ENCODE measurements at places on chromosomes 5 and 9.
A peak's percentile ranks its signal among the peaks of the same experiment; 100 is the strongest.

GRCh38 chr5:93395971-93396379 is 185.0 kb downstream of the NR2F1-AS1 start:
- no peak for DNase-seq

DNA sequence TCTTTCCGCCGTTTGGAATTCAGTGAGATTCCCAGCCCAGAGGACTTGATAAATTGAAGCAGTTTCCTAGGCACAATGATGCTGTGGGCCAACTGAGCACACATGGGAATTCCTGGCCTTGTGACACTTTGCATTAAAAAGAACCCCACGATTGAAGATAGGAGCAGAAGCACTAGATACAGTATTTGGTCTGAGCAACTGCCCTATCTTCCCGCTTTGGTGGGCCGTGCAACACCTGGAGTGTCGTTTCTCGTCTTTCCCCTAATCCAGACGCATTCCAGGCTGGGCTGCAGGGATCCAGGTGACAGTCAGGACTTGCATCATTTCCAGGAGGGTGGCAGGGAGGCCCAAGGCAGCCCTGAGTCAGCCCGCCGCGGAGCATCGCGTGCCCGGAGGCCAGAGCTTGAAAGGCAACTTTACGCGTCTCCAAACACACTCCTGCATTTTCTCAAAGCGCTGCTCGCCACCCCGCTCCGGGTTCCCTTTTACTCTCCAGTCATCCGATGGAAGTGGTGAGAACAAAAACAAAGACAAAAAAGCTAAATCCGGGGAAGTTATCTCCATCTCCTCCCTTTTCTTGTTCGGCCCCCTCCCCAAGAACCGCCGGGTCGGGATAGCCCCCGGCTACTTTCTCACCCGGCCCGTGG is 753 bp upstream of the STC2 start:
- DNase-seq = no peak

- DNase-seq = no peak
Measured at GRCh38 chr9:87729246-87729645, 3.3 kb downstream of the CTSL start.

- DNase-seq = no peak
Measured at GRCh38 chr9:124217836-124218437, 39.8 kb upstream of the NEK6 start.

DNA sequence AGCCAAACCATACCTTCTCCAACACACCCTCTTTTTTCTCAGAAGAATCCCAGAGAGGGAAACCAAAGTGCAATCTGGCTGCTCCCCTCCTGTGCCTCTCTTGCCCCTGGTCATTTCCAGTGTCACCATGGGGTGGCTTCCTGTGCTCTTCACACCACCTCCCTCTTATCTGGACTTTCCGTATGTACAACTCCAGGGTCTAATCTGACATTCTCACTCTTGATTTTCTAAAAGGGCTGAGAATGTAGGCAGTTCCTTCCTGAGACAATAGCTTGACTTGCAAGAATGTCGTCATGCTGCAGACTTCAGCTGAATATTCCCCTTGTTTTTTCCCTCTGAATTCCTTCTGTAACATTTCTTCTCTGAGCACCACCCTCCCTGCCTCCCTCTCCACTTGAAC is 110.2 kb downstream of the FBXL7 start:
- DNase-seq = no peak

DNA sequence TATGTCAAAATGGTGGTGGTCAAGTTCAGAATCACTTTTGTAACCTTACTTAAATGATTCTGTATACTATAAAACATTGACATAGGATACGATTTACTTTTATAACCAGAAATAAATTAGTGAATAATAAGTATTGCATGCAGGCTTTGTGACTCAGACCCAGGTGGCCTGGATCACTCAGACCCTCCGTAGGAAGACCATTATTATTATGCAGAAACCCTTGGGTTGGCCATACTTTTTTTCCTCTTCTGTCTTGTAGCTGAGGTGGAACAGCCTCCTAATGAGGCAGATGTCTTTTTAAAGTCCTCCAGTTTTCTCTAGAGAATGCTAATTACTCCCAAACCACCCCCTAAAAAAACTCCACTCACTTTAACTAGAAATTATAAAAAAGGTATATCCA is 121.9 kb downstream of the LPAR1 start:
- DNase-seq = no peak

DNA sequence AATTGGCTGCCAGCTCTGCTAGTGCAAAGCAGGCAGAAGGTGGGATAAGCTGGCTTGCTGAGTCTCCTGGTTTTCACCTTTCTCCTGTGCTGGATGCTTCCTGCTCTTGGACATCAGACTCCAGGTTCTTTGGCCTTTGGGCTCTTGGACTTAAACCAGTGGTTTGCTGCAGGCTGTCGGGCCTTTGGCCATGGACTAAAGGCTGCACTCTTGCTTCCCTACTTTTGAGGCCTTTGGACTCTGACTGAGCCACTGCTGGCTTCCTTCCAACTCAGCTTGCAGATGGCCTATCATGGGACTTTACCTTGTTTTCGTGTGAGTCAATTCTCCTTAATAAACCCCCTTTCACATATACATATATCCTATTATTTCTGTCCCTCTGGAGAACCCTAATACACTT is 1293.9 kb upstream of the CDH6 start:
- DNase-seq = no peak

GRCh38 chr5:181261320-181262049 is 542 bp upstream of the TRIM52 start:
- no peak for DNase-seq

GRCh38 chr9:99231711-99232110 is 9.6 kb downstream of the SEC61B start:
- peak; percentile 1 for DNase-seq

DNA sequence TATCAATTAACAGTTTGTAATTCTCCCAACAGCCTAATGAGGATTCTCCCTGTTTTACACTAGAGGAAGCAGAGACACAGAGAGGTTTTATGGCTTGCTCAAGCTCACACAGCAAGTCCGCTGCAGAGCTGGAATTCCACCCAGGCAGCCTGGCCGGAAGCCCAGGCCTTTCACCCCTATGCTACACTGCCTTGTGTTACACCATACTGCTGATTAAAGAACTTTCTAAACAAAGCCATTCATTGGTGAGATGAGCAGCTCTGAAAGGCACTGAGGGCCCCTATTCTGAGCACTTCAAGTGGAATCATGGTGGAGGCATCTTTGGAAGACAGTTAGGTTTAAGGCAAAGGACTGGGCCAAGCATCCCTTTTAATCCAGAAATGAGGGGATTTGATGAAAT is 14.7 kb upstream of the LARP1 start:
- peak; percentile 60 for DNase-seq

GRCh38 chr9:114031948-114032840 is 45.9 kb downstream of the AMBP start:
- DNase-seq = no peak

- no peak for DNase-seq
Measured at GRCh38 chr9:136533775-136534157, 12.1 kb downstream of the NOTCH1 start.

DNA sequence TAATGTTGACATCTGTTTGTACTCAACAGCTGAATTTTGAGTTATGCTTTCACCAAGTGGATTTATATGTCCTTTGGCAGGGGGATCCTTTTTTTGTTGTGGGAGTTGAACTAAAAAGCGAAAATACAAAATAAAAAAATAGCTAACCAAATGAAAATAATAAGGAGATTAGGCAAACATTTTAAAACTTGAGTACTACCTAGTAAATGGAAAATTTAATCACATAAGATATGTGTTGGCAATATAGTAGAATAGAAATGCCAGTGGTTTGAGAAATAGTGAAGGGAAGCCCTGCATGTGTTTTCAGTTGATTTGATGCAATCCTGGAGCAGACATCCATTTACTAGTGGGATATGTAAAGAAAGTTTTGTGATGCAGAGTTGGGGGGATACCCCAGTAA is 98.0 kb downstream of the RASGRF2 start:
- no peak for DNase-seq

- no peak for DNase-seq
Measured at GRCh38 chr5:53569453-53569852, 9.0 kb downstream of the NDUFS4 start.

DNA sequence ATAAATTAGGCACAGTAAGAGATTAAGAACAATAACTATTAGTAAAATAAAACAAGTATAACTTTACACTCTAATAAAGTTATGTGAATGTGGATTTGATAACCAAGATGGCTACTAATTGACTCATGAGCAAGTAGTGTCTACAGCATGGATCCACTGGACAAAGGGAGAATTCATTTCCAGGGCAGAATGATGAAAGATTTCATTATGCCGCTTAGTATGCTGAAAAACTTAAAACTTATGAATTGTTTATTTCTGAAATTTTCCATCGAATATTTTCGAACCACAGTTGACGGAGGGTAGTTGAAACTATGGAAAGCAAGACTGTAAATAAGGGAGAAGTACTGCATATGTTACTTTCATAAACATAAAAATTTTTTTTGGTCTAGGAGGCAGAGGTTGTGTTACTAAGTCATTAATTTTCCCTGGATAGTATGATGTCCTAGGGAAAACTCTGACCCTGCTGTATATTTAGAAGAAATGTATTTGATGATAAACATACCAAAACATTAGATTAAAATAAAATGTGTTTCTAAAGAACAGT is 24.9 kb upstream of the TARS1 start:
- DNase-seq = no peak

- DNase-seq = no peak
Measured at GRCh38 chr9:16203729-16204573, 651.1 kb downstream of the CCDC171 start.

GRCh38 chr9:135902655-135903357 is 4.5 kb downstream of the CAMSAP1 start:
- no peak for DNase-seq

DNA sequence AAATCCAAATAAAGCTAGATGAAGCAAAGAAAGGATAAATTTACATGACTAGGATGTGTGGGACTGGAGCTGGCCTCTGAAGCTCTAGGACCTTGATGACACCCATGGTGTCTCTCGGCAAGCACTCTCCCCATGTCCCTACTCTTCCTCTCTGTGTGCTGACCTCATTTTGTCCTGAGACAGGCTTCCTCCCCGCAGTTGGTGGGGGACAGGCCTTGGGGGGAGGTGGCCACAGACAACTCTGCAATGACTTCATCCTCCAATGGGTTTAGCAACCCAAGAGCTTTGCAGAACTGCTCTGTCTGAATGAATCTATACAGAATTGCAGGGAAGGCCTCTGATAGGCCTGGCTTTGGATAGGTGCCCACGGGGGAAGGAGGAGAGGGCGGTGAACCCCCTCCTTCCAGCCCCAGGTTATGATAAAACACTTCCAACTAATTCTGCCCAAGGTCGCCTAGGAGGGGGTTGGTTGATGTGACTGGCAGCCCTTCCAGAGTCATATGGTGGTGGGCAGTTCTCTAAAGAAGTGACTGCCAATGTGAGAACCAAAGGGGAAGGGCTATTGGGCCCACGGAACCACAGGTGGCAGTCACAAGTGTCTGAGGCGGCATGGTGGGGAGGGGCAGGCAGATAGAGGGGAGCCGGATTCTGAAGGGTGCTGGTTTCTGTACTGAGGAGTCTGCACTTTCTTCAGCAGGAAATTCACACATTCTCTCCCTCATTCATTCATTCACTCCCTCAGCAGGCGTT is 6.0 kb downstream of the SLC6A7 start:
- DNase-seq = no peak

- no peak for DNase-seq
Measured at GRCh38 chr9:37436540-37436939, 14.0 kb downstream of the GRHPR start.

- DNase-seq = peak; percentile 56
Measured at GRCh38 chr9:13088720-13089427, 190.6 kb downstream of the MPDZ start.

GRCh38 chr9:14263707-14264483 is 50.0 kb downstream of the NFIB start:
- no peak for DNase-seq

DNA sequence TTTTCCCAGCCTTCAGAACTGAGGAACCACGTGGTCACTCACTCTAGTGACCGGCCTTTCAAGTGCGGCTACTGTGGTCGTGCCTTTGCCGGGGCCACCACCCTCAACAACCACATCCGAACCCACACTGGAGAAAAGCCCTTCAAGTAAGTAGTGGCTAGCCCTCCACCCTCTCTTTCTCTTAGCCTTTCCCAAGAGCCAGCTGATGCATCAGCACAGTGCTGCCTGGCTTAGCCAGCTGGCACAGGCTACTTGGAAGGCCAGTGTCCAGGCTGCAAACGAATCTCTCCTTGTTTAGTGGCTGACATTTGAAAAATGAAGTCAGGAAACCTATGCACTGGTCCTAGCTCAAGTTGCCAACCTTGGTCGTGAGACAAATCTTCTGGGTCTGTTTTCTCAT is 91.1 kb downstream of the PRDM6 start:
- no peak for DNase-seq

GRCh38 chr9:78029551-78030295 is 1.9 kb downstream of the GNAQ start:
- DNase-seq = no peak

DNA sequence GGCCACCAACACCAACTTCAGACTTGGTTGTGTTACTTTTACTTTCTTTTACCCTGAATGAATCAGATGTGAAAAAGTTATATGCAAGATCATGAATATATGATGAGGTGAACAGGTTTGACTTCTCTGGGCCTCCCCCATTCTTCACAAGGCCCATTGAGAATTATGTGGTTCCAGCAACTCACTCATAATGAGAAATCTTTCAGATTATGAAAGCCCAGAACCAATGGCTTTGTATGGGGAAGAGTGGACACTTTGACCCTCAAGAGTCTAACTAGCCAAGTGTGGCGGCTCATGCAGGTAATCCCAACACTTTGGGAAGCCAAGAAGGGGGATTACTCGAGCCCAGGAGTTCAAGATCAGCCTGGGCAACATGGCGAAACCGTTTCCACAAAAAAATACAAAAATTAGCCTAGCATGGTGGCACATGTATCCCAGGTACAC is 16.1 kb upstream of the LNPEP start:
- DNase-seq = no peak

GRCh38 chr5:14469551-14470377 is 111.8 kb upstream of the OTULINL start:
- DNase-seq = no peak

GRCh38 chr9:82722561-82722960 is 340.4 kb downstream of the RASEF start:
- DNase-seq = no peak

DNA sequence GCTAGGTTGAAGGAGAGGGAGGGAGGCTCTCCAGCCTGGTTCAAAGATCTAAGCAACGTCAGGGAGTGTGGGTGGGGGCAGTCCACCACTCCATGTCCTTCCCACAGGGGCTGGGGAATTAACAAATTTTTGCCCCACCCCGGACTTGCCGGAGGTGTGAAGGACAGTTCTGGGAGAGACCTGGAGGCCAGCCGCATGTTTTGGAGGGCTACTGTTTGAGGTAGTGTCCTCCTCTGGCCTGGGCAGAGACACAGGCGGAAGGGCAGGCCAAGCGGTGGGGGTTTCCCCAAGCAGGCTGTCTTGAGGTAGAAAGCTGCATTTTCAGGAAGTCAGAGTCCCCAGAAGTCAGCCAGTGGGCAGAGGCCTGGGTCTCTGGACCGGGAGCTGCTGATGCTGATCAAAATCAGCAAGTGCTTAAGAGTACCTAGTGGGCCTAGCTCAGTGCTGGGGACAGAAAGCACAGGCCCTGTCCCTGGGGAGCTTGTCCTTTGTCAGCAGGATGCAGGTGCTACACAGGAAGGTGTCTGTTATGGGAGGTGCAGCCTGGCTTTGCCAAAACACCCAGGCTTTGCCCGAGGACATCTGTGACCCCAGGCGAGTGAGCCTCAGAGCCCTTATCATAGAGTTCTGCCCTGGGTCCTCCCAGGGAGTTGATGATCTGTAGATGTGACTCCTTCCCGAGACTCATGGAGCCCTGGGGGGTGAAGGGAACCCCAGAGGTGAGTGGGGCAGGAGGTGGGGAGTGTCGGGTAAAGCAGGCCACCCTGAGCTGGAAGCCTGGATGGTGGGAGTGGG is 18.5 kb downstream of the JADE2 start:
- DNase-seq = no peak

- DNase-seq = no peak
Measured at GRCh38 chr5:407051-407450, 35.9 kb upstream of the EXOC3 start.

Measured in NCI-H446 (cell line).